Activated T-cell treated with anti-CD3 and anti-CD28 coated beads, Interleukin-2, amount 50 U/mL, for 24 hours (primary cell): ENCODE measurements at places on chromosomes 6 and 20.

DNA sequence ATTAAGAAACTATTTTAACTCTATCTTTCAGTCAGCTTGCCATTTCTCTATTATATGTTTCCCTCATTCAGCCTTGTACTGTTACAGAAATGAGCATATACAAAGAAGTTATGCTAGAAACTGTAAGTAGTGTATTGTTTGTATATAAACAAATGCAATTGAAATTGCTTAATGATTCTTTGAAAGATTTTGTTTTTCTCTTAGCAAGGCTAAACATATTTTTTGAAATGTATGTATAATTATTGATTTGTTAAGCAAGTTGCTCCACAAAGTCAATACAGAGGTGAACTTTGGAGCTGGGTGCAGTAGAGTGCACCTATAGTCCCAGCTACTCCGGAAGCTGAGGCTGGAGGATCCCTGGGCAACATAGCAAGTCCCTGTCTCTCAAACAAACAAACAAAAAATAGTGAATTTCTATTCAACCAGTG, 253.6 kb downstream of the RNGTT start:
- H3K36me3 ChIP-seq: peaks cover 6% of the 10 kb centered on the region
- peaks cover 16% of the 10 kb centered on the region for H3K4me1 ChIP-seq
- no peaks in the 10 kb centered on the region for H3K27me3 ChIP-seq
- H3K4me3 ChIP-seq: no peak overlapping the region
- H3K27ac ChIP-seq: no peak overlapping the region

DNA sequence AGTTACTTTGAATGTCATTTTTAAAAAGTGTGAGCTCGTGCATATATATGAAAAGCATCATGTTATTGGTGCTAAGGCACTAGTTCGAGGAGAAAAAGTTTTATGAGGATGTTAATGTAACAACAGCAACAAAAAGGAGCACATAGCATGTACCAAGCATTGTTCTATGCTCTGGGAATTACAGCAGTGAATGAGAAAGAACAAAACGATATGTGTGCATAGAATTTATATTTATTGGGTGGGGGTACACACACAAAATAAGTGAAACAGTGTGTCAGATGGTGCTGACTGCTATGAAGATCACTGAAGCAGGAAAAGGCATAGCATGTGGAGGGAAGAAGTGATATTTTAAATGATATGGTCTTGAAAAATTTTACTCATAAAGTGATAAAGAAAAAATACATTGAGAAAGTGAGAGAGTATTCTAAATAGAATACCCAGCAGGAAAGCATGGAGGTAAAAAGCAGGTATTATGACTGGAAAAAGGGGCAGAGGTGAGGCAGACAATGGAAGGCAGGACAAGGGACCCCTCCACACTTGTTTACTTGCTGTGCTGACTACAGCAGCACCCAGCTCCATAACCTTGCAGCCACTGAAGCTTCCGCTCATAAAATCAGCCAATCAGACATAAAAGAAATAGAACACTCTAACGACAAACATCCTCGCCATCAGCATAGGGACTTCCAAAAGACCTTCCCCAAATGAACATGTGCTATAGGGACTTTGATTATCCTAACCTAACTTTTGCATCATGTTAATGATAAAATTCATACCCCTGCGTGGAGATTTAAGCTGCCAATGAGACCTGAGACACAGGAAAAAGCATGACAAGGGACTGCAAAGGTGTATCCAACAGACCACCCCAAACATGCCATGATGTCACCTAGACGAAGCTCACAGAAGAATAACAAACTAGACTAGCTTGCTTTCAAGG, 119.9 kb downstream of the HFE start:
- DNase-seq: no peak
- H3K4me1 ChIP-seq: peaks cover 16% of the 10 kb centered on the region
- H3K27ac ChIP-seq: no peak overlapping the region

GRCh38 chr6:134723081-134723871, 226.6 kb downstream of the ALDH8A1 start:
- DNase-seq: no peak
- H3K4me3 ChIP-seq: no peak overlapping the region
- peaks cover 24% of the 10 kb centered on the region for H3K27me3 ChIP-seq
- no peak overlapping the region for H3K27ac ChIP-seq

- H3K36me3 ChIP-seq: no peaks in the 10 kb centered on the region
- no peaks in the 10 kb centered on the region for H3K4me1 ChIP-seq
- DNase-seq: no peak
- H3K4me3 ChIP-seq: no peak overlapping the region
- no peak overlapping the region for H3K27ac ChIP-seq
Observed at GRCh38 chr20:31923388-31924331, 28.2 kb downstream of the PDRG1 start.

DNA sequence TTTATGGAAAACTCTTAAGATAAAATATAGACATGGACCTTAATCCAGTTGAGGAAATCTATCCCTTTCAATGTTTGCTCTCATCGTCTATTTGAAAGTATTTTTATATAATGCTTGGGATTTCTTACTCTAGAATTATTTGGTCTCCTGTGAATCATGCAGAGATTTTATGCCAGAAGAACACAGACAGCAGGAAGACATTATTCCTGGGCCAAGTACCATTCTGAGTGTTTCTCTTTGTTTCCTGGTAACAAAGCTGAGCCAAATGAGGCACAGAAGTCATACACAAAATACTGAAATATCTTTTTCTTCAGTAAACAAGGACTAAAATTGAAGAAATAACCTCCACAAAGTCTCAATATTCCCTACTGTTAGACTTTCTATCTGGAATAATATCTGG, 538.2 kb upstream of the EYS start:
- DNase-seq: no peak
- no peaks in the 10 kb centered on the region for H3K27me3 ChIP-seq
- H3K4me1 ChIP-seq: no peaks in the 10 kb centered on the region
- no peaks in the 10 kb centered on the region for H3K36me3 ChIP-seq

DNA sequence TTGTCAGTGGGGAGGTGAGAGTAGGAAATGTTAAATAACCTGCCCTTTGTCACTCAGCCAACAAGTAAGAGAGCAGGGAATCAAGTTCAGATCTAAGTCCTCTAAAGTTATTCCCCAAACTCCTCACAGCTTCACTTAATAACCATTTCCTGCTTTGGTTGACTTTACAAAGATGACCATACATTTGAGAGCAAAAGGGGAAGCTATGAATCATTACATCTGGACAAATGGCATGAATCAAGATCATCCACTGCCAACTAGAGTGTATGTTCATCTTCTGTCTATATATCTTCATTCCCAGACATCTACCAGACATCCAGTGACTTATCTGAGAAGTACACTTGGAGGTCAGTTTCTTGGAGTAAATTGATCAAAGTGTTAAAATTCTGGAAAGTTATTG, 15.1 kb upstream of the HIVEP2 start:
- no peaks in the 10 kb centered on the region for H3K4me1 ChIP-seq
- no peak for DNase-seq
- H3K27me3 ChIP-seq: no peaks in the 10 kb centered on the region
- no peak overlapping the region for H3K27ac ChIP-seq
- no peak overlapping the region for H3K4me3 ChIP-seq

- no peaks in the 10 kb centered on the region for H3K4me1 ChIP-seq
- H3K36me3 ChIP-seq: no peaks in the 10 kb centered on the region
- no peak overlapping the region for H3K4me3 ChIP-seq
- H3K27me3 ChIP-seq: peaks cover 21% of the 10 kb centered on the region
Observed at GRCh38 chr6:7784706-7785105, 58.8 kb downstream of the BMP6 start.

- peaks cover 12% of the 10 kb centered on the region for H3K27me3 ChIP-seq
- H3K36me3 ChIP-seq: no peaks in the 10 kb centered on the region
- DNase-seq: no peak
- no peak overlapping the region for H3K27ac ChIP-seq
Observed at GRCh38 chr6:75480425-75480824, 13.2 kb downstream of the FILIP1 start.

- H3K4me1 ChIP-seq: peaks cover 21% of the 10 kb centered on the region
- no peak for DNase-seq
- no peaks in the 10 kb centered on the region for H3K36me3 ChIP-seq
- H3K4me3 ChIP-seq: no peak overlapping the region
- no peak overlapping the region for H3K27ac ChIP-seq
Observed at GRCh38 chr20:59138114-59138748, 25.4 kb upstream of the ZNF831 start.

- peaks cover 47% of the 10 kb centered on the region for H3K36me3 ChIP-seq
- no peaks in the 10 kb centered on the region for H3K27me3 ChIP-seq
- peaks cover 72% of the 10 kb centered on the region for H3K4me1 ChIP-seq
- H3K4me3 ChIP-seq: peak overlapping the region; percentile 6
- peak overlapping the region; percentile 81 for H3K27ac ChIP-seq
Observed at GRCh38 chr20:48750941-48751635, 76.7 kb downstream of the PREX1 start.

- peaks cover 49% of the 10 kb centered on the region for H3K4me1 ChIP-seq
- peaks cover 7% of the 10 kb centered on the region for H3K36me3 ChIP-seq
- peaks cover 55% of the 10 kb centered on the region for H3K27me3 ChIP-seq
- no peak for DNase-seq
Observed at GRCh38 chr6:52254731-52255378, 10.6 kb upstream of the IL17F start.

GRCh38 chr20:58342104-58342945, 32.8 kb downstream of the RAB22A start:
- H3K27ac ChIP-seq: peak overlapping the region; percentile 44
- peaks cover 41% of the 10 kb centered on the region for H3K4me1 ChIP-seq
- no peak overlapping the region for H3K4me3 ChIP-seq
- DNase-seq: no peak

DNA sequence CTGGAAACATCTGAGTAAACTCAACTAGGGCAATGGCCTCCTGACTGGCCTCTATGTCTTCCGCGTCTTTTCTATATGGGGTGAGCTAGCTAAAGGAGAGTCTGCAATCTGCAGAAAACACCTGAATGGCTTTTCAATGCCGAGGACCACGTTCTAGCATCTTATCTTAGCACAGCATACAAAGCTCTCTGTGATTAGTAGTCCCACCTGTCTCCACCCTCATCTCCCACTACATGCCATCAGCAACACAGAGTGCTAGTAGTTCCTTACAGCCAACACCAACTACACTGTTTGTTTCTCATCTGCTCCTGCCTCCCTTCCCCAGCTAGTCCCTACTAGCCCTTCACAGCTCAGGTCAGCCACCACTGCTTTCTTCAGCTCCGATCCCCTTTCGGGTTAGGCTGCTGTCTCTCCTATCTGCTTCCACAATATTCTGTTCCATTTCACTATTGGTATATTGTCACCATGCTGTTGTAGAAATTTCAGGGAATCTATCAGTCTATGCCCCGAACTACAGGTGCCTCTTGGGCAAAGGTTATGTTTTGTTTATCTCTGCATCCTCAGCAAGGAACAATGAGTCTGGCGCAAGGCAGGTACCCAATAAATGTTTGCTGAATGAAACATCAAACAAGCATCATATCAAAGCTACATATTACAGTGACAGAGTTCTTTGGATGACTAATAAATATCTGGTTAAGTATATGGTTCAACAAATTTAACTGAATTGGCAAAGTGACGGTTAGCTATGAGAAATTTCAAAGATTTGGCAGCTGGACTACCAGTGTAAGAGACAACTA, 12.2 kb downstream of the LYRM4 start:
- H3K27me3 ChIP-seq: no peaks in the 10 kb centered on the region
- no peak overlapping the region for H3K27ac ChIP-seq
- peaks cover 11% of the 10 kb centered on the region for H3K4me1 ChIP-seq
- H3K36me3 ChIP-seq: peaks cover 55% of the 10 kb centered on the region
- no peak overlapping the region for H3K4me3 ChIP-seq
- DNase-seq: no peak

- peaks cover 5% of the 10 kb centered on the region for H3K4me1 ChIP-seq
- peak; percentile 43 for DNase-seq
- H3K4me3 ChIP-seq: no peak overlapping the region
- H3K36me3 ChIP-seq: no peaks in the 10 kb centered on the region
Observed at GRCh38 chr20:63496596-63497120, 2.2 kb downstream of the EEF1A2 start.

DNA sequence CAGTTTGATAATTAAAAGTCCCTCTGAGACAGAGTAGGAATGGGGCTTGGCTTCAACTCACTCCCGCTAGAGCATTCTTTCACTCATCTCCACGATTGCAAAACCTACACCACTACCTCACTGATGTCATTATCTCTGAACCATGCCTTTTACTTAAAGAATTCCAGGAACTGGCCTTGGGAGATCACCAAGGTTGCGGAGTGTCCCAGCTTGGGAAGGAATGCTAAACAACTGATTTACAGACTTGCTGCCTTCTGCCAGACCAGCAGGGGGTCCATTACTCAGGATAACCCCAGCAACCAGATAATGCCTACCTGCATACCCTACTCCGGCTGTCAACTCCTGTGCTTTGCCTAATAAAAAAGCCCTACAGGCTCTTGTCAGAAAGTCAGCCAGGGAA, 102.2 kb upstream of the RALGAPA2 start:
- no peaks in the 10 kb centered on the region for H3K4me1 ChIP-seq
- H3K27ac ChIP-seq: no peak overlapping the region
- DNase-seq: no peak
- peaks cover 18% of the 10 kb centered on the region for H3K27me3 ChIP-seq
- no peak overlapping the region for H3K4me3 ChIP-seq

DNA sequence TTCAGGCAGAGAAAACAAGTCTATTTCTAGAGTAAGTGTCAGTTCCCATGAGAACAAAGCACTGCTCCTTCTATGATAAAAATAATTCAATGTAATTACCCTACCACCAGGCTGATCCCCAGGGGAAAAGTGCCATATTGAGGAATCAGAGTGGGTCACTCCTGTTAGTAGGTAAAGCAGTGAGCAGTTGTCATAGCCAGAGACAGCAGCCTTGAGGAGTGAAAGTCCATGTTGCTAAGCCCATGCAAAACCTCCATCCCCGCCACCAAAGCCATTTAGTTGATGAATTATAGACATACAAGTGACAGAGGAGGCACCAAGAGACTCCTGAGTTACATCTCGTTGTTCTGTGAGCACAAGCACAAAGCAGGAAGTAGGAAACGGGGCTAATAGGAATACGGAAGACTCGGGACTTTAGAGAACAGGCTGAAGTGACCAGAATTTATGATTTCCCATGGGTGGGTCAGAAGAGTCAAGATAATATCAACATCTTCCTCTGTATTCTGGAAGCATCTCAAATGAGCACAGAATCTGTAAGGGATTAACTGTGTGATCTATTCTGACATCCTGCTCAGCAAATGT, 197.9 kb downstream of the MAFB start:
- no peak overlapping the region for H3K27ac ChIP-seq
- no peak overlapping the region for H3K4me3 ChIP-seq
- H3K36me3 ChIP-seq: no peaks in the 10 kb centered on the region
- no peaks in the 10 kb centered on the region for H3K4me1 ChIP-seq
- H3K27me3 ChIP-seq: peaks cover 3% of the 10 kb centered on the region

DNA sequence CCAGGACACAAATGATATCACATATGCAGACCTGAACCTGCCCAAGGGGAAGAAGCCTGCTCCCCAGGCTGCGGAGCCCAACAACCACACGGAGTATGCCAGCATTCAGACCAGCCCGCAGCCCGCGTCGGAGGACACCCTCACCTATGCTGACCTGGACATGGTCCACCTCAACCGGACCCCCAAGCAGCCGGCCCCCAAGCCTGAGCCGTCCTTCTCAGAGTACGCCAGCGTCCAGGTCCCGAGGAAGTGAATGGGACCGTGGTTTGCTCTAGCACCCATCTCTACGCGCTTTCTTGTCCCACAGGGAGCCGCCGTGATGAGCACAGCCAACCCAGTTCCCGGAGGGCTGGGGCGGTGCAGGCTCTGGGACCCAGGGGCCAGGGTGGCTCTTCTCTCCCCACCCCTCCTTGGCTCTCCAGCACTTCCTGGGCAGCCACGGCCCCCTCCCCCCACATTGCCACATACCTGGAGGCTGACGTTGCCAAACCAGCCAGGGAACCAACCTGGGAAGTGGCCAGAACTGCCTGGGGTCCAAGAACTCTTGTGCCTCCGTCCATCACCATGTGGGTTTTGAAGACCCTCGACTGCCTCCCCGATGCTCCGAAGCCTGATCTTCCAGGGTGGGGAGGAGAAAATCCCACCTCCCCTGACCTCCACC, 42.2 kb downstream of the SIRPA start:
- no peak for DNase-seq
- H3K27ac ChIP-seq: no peak overlapping the region
- peaks cover 25% of the 10 kb centered on the region for H3K27me3 ChIP-seq
- H3K4me1 ChIP-seq: no peaks in the 10 kb centered on the region
- H3K36me3 ChIP-seq: no peaks in the 10 kb centered on the region
